Esophagus squamous epithelium (tissue), 5 donors: ENCODE measurements at places on chromosomes 12 and 14.
A peak's percentile ranks its signal among the peaks of the same experiment; 100 is the strongest.

DNA sequence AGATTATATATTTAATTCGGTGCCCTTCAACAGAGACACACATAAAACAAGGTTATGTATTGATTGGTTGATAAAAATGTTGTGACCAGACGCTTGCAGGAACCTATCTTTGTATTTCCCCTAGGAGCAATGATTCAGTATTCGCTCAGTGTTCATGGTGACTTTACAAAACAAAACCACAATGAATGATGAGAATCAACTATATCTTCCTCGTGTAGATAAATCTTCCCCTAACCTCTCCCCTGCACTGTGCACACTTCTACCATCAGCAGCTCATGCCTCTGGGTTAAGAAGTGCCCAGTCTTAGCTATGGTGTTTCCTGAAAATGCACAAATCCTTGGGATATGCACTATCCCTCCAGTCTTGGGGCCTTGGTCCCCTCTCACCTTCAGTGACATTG lies 16.3 kb downstream of the RIN3 start:
- no peak for DNase-seq
- H3K4me1 ChIP-seq: no peaks in the 10 kb centered on the region
- H3K27me3 ChIP-seq: no peaks in the 10 kb centered on the region
- no peaks in the 10 kb centered on the region for H3K36me3 ChIP-seq
- no peak overlapping the region for H3K4me3 ChIP-seq
- peak overlapping the region; percentile 11 for H3K27ac ChIP-seq

- no peak overlapping the region for H3K4me3 ChIP-seq
- no peaks in the 10 kb centered on the region for H3K36me3 ChIP-seq
- no peak for DNase-seq
- H3K27me3 ChIP-seq: no peaks in the 10 kb centered on the region
- H3K27ac ChIP-seq: no peak overlapping the region
These were observed 145.8 kb downstream of the BICD1 start for GRCh38 chr12:32252199-32253073.

DNA sequence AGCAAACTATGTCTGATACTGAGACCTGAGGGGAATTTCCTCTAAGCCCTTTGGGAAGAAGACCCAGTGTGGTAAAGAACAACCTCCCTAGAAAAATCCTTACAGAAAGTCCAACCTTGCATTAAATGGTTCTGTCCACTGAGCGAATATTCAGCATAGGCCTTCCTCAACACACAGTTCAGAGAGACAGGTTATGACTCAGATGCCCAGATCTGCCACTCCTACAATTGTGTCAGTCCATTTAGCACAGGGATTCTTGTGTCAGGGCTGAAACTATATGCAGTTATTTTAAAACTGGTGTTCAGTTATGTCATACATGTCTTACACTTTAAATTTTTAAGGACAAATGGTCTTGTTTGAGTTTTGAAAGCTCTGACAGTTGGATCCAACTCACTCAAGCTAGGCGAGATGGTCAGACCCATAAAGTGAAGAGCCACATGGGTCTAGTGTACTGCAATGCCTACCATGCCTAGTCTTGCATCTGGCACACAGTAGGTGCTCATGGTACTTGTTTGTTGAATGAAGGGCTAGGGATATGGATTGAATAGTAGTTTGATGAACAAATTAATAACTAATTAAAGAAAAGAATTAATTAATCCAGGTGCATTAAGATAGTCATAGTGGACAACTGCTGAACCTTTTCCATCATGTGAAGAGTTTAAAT lies 207.5 kb upstream of the PWP1 start:
- no peak overlapping the region for H3K4me3 ChIP-seq
- no peaks in the 10 kb centered on the region for H3K36me3 ChIP-seq
- no peak overlapping the region for H3K27ac ChIP-seq
- H3K27me3 ChIP-seq: no peaks in the 10 kb centered on the region

- H3K27me3 ChIP-seq: no peaks in the 10 kb centered on the region
- no peak overlapping the region for H3K27ac ChIP-seq
- no peak overlapping the region for H3K4me3 ChIP-seq
- no peaks in the 10 kb centered on the region for H3K36me3 ChIP-seq
- H3K4me1 ChIP-seq: no peaks in the 10 kb centered on the region
These were observed 311.9 kb downstream of the AACS start for GRCh38 chr12:125377093-125377492.

- H3K4me1 ChIP-seq: peaks cover 6% of the 10 kb centered on the region
- no peaks in the 10 kb centered on the region for H3K36me3 ChIP-seq
- H3K27me3 ChIP-seq: no peaks in the 10 kb centered on the region
- DNase-seq: no peak
- H3K4me3 ChIP-seq: no peak overlapping the region
These were observed 7.2 kb downstream of the CBLN3 start for GRCh38 chr14:24422261-24422660.

- no peak overlapping the region for H3K27ac ChIP-seq
- DNase-seq: no peak
- H3K4me1 ChIP-seq: no peaks in the 10 kb centered on the region
- peaks cover 82% of the 10 kb centered on the region for H3K27me3 ChIP-seq
- H3K4me3 ChIP-seq: no peak overlapping the region
These were observed 117.1 kb downstream of the PHETA1 start for GRCh38 chr12:111251787-111252186.

GRCh38 chr14:63486738-63487137 lies 56.4 kb downstream of the PPP2R5E start:
- no peak for DNase-seq
- no peaks in the 10 kb centered on the region for H3K36me3 ChIP-seq
- no peaks in the 10 kb centered on the region for H3K27me3 ChIP-seq
- no peak overlapping the region for H3K4me3 ChIP-seq

DNA sequence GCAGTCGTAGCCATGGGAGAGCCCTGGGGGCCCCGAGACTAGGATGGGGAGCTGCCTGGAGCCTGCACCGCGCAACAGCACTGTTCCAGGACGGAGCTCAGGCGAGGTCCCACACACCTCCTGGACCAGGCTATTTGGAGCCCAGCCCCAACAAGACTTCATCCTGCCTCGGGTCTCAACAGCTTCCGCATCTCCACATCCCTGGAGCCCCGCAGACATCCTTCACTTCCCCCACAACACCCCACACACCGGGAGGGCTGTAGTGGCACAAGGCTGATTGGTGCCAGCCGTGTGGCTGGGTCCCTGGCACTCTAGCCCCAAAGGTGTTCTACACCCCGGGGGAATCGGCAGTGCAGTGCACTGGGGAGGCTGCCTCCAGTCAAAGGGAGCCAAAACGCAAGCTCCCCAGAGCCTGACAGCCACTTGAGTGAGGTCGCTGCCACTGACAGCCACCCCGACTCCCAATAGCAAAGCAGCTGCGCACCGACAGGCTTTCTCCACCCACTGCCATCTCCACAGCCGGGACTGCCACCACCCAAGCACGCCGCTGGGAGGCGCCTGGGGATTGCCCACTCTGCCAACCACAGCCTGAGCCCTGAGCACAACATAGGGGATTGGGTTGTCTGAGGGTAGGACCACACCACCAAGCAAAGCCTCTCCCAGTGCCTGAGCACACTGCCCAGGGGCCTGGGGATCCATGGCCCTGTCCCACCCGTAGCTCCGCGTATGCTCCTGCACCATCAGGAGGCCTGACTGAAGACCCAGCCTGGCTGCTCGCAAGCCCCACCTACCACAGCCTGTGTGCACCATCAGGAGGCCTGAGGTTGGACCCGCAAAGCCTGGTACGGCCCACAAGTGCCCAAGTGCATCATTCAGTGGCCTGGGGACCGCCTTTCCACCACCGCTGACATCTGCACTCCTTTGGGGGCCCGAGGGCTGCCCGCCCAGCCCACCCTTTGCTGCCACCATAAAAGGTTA lies 13.2 kb upstream of the KLRF1 start:
- H3K4me3 ChIP-seq: peak overlapping the region; percentile 18
- no peak overlapping the region for H3K27ac ChIP-seq
- DNase-seq: peak; percentile 31
- no peaks in the 10 kb centered on the region for H3K4me1 ChIP-seq
- no peaks in the 10 kb centered on the region for H3K36me3 ChIP-seq

- no peak for DNase-seq
- H3K27me3 ChIP-seq: peaks cover 10% of the 10 kb centered on the region
- peaks cover 22% of the 10 kb centered on the region for H3K4me1 ChIP-seq
- no peak overlapping the region for H3K27ac ChIP-seq
- no peaks in the 10 kb centered on the region for H3K36me3 ChIP-seq
These were observed 20.6 kb upstream of the CEP170B start for GRCh38 chr14:104844306-104845032.

- no peaks in the 10 kb centered on the region for H3K27me3 ChIP-seq
- no peak for DNase-seq
- H3K27ac ChIP-seq: no peak overlapping the region
- H3K4me1 ChIP-seq: no peaks in the 10 kb centered on the region
- no peaks in the 10 kb centered on the region for H3K36me3 ChIP-seq
- no peak overlapping the region for H3K4me3 ChIP-seq
These were observed 48.5 kb upstream of the CPM start for GRCh38 chr12:68981516-68981915.

DNA sequence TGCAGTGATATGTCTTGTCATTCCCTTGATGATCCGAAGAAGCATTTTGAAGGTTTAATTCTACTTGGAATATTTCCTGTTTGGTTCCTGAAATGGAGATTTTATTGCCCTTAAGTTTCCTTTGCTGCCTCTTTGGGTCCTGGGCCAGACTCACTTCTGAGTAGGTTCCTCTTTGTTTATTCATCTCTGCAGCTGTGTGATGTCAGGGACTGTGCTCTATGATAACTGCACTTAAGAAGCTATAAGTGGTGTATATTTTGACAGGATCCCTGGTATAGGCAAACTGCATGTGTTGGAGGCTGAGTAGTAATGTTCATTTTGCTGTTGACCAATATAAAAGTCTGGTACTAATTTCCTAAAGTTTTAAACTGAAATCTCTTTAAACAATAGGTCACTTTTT lies at the start of gene KLRC4:
Gene KLRC4 (minus strand): TSS at position 366 of the 400 bp plus-strand sequence. CDS start 182 bp downstream, at position 184.
- no peak for DNase-seq
- no peaks in the 10 kb centered on the region for H3K27me3 ChIP-seq
- H3K4me3 ChIP-seq: no peak within 1 kb of the TSS
- no peaks in the 10 kb centered on the region for H3K4me1 ChIP-seq
